NCI-H1417 treated with DMSO at 0.1 percent for 48 hours (cell line): ENCODE measurements at places on chromosomes 6 and 20.

DNA sequence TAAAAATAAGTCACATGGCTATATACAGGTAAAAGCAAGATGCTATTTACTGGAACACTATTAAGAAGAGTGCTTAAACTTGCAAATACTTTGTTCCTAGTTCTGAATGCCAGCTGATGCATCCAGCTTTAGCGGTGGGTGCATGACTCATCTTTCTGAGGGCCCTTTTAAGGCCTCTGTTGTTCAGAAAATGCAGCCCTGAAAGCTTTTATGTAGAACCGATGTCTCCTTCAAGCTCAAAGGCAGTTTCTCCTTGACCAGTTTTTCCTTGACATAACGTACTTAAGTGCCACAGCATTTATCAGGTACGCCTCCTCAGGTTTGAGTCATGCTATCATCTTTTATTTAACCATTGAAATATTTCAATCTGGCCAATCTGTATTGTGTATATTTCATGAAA, 82.8 kb downstream of the MLIP start:
- no peak for DNase-seq

DNA sequence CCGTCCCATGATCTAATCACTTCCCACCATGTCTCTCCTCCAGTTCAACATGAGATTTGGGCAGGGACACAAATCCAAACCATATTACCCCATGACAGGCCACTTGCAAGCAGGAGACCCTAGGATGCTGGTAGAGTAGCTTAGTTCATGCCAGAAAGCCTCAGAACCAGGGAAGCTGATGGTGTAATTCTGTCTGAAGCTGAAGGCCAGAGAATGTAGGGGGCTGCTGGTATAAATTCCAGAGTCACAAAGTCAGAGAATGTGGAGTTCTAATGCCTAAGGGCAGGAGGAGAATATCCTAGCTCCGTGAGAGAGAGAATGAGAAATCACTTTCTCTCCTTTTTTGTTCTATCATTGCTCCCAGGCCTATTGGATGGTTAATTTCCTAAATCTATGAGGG, 90.3 kb upstream of the IMPG1 start:
- DNase-seq: no peak

- no peak for DNase-seq
These were observed 17.1 kb downstream of the WRNIP1 start for GRCh38 chr6:2782356-2782708.

GRCh38 chr6:68778356-68779020, 143.4 kb downstream of the ADGRB3 start:
- no peak for DNase-seq
